Body of pancreas (tissue), 4 donors: ENCODE measurements at places on chromosomes 12 and 14. TPM values are rescaled to one million over a fixed set of nuclear protein-coding genes. Genes with fewer than 3 reads are reported as not detected.

DNA sequence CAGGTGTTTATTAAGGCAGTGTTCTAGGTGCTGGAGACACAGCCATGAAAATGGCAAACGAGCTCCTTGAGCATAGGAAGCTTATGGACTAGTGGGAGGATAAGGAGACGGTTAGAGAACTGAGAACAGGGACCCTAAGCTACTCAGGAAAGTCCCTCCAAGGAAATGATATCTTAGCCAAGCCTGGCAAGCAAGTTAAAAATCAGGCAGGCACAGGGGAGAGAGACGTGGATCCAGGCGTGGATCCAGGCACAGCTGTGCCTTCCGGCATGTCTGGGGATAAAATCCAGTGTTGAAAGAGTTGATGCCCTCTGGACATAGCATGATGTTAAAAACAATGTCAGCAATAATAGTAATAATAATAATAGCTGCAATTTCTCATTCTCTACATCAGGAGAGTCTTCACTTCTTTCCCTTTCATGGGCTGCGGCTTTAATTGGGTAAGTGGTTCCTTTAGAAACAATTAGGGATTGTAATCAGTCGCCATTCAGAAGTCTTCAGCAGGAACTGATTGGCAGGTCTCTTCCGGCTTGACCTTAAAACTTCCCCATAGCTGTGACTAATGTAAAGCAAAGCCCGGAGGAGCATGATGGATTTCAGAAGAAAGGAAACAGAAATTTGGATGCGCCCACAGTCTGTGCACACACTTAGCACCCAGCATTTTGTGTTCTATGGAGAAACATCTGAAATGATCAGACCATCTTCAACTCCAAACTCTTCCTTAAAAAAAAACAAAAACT is 230.2 kb downstream of the SLC41A2 start:
- DNase-seq, result no peak

DNA sequence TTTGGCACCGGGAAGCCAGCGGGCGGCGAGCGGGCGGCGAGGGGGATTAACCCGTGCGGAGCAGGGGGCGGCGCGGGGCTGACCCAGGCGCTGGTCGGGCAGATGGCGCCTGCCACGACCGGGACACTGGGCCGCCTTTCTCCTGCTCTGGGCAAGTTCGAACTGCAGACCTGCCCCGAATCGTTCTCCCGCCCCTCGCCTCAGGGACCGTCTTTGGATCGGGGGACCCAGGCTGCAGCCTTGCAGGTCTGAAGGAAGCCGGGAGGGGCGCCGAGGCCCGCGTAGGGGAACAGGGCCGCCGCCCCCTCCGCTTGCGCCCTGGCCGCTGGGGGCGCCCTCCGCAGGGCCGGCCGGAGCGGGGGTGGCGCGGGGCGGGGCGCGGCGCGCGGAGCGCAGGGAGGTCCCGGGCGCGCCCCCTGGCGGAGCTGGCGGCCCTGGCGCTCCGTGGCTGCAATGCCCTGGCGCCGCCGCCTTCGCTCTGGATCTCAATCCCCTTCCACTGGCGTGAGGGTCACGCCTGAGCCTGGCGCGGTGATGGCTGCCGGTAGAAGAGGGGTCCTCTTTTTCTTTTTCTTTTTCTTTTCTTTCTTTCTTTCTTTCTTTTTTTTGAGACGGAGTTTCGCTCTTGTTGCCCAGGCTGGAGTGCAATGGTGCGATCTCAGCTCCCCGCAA is 449 bp upstream of the LTBP2 start:
- DNase-seq, result peak; percentile 80

DNA sequence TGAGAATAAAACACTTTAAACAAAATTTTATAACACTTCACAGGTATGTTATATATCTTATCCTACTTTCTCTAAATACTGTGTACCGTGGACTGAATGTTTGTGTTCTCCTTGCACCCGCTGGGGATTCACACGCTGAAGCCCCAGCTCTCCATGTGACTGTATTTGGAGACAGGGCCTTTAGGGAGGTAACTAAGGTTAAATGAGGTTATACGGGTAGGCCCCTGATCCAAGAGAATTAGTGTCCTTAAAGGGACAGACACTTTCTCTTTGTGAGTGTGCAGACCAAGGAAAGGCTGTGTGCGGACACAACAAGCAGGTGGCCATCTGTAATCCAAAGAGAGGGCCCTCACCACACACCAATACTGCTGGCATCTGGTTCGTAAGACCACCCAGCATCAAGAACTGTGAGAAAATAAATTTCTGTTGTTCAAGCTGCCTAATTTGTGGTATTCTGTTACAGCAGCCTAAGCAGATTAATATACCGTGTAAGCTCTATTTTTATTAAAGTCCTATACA is 70.1 kb upstream of the TTC7B start:
- no peak for DNase-seq

- DNase-seq, result no peak
These were observed 1642.1 kb upstream of the FLRT2 start for GRCh38 chr14:83887866-83888265.

GRCh38 chr14:39974036-39974435 is 541.8 kb upstream of the FBXO33 start:
- DNase-seq, result no peak

GRCh38 chr12:15535352-15535781 is 213.1 kb downstream of the PTPRO start:
- DNase-seq, result no peak

GRCh38 chr14:83463500-83464098 is 1929.9 kb upstream of the SEL1L start:
- peak; percentile 52 for DNase-seq

GRCh38 chr12:43973993-43974392 is 138.1 kb downstream of the TMEM117 start:
- no peak for DNase-seq

DNA sequence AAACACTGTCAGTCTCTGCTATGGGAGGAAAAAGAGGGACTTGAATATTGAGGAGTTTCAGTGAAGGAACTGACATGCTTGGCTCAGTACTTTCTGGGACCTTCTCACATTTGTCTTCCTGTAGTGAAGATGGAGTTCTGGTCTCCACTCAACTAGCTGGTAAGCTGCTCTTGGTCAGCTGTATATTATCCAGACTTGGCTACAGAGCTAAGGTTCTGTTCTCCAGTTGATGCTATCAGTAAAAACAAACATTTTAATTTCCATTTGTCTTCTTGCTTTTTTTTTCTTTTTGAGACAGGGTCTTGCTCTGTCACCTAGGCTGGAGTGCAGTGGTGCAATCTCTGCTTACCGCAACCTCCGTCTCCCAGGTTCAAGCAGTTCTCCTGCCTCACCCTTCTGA is 5.3 kb downstream of the RNF34 start:
- no peak for DNase-seq

SLCO1B3 gene
- not detected for total RNA-seq

TAS2R13 gene
- 3.1 TPM for total RNA-seq

HOXC12 gene
- total RNA-seq, result not detected

PRR4 gene
- not detected for total RNA-seq

PDZRN4 gene
- total RNA-seq, result 0.52 TPM

CLEC4C gene
- total RNA-seq, result not detected
